ENCODE measurements at places on chromosomes 1 and 21.

- no peak for DNase-seq
These were observed 37.2 kb downstream of the OR6Y1 start for GRCh38 chr1:158516966-158517365.

DNA sequence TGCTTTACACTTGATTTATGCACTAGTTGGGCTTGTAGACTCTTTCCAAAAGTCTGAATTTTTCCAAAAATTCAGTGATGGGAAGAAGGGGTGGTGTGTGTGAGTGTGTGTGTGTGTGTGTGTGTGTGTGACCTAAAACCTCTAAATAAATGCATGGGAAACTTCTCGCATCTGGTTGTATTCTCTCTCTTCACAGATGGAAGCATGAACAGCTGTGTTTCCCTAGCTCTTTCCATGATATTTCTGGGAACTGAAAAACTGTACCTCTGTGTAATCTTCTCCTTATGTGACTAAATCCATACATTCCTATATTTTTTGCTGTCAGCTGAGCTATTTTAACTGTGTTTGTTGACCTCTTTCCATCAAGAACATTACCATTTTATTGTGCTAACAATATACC lies 26.2 kb upstream of the CYYR1 start:
- no peak for DNase-seq

GRCh38 chr1:14740016-14740415 lies 141.5 kb downstream of the KAZN start:
- no peak for DNase-seq

GRCh38 chr1:39089931-39090521 lies 63.9 kb downstream of the NDUFS5 start:
- no peak for DNase-seq

DNA sequence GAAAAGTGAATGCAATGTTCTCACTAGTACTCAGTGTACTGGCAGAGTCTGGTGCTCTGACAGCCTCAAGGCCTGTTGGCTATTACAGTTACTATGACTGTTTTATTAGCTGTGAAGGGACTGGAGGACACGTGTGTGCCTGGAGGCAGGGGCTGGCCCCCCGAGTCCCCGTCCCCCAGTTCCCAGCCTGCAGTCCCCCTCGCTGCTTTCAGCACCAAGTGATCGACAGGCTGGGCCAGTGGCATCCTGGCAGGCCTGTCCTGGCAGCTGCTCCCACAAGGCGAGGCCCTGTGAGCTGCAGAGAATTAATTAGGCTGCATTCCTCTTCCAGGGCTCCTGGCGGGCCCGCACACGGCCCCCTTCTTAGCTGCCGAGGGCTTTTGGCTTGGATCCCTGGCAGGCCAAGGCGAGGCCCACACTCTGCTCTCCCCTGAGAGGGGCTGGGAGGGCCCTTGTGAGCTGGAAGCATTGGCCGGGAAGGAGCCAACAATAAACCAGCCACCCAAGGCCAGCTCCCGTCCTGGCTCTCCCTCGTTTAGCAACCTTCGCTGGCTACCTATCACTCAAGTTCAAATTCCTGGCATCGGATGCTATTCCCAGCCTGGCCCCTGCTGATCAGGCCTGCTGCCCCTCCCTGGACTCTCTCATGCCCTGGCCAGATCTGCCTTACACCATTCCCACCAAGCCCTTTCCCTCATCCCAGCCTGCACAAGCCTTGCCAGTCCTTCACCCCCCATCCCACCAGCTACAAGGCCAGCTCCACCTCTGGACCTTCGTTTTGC lies 9.8 kb downstream of the EDN2 start:
- no peak for DNase-seq

DNA sequence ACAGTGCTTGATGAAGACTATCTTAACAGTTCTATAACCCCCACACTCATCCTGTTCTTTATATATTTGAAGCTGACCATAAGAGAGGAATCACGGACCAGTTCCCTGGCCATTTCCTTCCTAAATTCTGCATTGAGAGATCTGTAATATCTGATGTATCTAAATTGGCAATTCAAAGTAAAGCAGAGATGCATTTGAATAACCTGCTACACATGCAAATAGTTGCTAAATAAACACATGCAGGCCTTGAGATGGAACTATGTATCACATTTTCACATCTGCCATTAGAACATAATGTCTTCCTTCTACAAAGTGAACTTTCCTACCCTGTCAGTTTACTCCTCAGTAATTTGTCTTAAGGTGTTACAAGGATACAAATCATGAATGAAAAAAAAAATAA lies 20.4 kb upstream of the PGBD2 start:
- no peak for DNase-seq

DNA sequence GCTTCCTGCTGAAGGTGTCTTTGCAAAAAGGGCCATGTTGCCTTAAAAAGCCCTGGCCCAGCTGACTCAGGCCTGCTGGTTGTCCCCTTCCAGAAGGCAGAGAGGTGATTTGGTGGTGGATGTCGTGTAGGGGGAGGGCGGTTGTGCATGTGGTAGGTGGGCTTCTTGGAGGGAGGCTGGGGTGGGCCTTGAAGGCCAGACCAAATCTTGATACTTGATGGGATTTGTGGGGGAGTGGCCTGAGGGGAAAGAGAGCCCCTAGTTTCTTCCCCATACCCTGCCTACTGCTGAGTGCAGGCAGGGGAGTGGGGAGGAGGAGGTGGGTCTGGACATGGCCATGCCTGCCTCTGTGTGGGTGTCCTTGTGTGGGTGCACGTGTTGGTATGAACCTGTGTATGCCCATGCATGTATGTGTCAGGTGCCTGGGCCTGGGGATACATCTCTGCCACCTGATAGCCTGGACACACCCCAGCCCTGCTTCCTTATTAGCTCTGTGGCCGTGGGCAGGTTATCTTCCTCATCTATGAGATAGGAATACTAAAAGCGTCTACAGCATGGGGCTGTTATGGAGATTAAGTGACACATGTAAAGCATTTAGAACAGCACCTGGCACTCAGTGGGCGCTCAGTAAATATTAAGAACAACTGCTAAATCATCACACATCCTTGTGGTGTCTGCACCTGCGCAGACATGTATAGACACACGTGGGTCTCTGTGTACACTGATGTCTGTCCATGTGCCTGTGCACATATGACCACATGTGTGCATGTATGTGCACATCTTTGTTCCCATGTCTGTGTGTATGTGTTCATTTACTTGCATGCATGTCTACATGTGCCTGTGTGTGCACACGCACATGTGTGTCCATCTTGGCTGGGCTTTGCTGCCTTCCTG lies 17.0 kb downstream of the FAM151A start:
- DNase-seq: no peak

- no peak for DNase-seq
These were observed 11.9 kb downstream of the LHX4 start for GRCh38 chr1:180241716-180242544.

- DNase-seq: no peak
These were observed 30.4 kb downstream of the PLXNA2 start for GRCh38 chr1:208213786-208214185.

DNA sequence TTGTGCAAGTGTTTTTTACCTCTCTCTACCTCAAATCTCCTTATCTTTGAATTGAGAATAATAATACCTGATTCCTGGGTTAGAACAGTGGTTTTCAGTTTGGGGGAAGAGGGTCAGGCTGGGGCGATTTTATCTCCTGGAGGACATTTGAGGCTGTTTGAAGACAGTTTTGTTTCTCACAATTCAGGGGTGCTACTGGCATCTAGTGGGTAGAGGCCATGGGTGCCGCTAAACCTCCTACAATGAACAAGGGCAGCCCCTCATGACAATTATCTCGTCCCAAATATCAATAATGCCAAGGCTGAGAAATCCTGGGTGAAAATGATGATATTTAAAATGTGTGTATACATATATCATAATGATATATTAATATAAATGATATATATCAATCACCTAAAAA lies 139.1 kb upstream of the USH2A start:
- no peak for DNase-seq

- DNase-seq: no peak
These were observed 144.6 kb downstream of the CLIC6 start for GRCh38 chr21:34813266-34813894.

GRCh38 chr1:201714542-201715329 lies 114.2 kb upstream of the IPO9 start:
- no peak for DNase-seq

GRCh38 chr1:93440272-93440671 lies 7.6 kb upstream of the FNBP1L start:
- no peak for DNase-seq

DNA sequence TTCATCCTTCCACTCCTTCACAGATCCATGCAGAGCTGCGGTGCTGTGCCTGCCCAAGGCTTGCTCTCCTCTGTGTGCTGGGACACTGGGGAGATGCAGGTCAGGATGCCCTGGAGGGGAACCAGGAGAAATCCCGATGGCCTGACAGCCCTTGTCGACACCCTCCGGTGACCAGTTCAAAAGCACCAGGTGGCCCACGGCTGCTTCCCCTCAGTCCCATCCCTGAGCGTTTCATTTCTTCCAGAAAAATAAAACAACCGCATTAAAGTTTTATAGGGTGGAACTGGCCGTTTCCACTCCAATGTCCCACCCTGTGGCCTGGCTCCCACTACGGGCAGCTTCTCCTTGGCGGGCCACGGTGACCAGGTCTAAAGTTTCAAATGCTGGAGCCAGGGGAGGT lies 48.3 kb downstream of the SLC66A1 start:
- no peak for DNase-seq

GRCh38 chr1:173355281-173356031 lies 121.7 kb upstream of the PRDX6 start:
- no peak for DNase-seq

DNA sequence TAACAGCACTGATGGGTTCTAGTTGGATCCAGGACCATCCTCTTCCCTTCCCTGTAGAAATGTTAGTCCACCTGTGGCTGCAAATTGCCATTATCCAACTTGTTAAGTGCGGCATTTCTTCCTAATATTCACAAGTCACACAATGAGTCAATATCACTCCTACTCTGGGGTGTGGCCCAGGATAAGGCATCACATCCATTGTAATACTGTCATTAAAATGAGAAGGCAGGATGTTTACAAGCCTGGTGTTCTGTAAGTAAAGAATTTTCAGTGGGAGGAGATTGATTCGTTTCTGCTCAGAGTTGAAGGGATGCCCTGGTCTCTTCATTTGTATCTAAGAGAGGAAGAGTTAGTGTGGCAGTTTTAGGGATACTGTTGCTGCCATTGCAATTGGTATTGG lies 18.1 kb upstream of the ARHGAP29 start:
- no peak for DNase-seq

- no peak for DNase-seq
These were observed 5.8 kb downstream of the VASH2 start for GRCh38 chr1:212955961-212956620.

GRCh38 chr1:32754317-32755097 lies 51.9 kb upstream of the SYNC start:
- DNase-seq: no peak

DNA sequence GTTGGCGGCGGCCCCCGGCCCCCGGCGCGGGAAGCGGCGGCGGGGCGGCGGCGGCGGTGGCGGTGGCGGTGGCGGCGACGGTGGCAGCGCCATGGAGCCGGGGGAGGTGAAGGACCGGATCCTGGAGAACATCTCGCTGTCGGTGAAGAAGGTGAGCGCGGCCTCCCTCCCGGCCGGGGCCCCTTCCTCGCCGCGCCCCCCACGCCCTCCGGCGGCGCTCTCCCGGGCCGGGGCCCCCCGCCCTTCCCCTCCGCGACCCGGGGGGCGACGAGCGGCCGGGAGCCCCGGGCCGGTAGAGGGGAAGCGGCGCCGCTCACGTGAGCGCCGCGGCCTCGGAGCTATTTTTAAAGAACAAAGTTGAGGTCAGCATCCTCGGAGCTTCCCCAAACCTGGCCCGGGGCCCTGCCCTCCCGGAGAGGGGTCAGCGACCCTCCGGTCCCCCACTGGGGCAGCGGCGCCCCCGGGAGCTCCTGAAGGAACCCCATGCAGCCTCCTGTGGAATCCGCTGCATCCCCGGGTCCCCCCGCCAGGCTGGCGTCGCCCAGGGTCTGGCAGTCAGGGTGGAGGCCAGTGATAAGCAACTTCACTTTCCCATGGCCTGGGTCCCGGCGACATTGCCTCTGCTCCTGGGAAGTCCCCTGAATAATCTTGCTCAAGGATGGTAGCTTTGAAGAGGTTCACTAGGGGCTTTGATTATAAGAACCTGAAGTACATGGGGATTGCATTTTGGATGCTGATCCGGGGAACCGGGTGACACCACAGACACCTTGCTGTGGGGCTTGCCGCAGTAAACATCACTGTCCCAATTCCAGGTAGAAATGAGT lies 560 bp downstream of the PLEKHM2 start:
- no peak for DNase-seq

DNA sequence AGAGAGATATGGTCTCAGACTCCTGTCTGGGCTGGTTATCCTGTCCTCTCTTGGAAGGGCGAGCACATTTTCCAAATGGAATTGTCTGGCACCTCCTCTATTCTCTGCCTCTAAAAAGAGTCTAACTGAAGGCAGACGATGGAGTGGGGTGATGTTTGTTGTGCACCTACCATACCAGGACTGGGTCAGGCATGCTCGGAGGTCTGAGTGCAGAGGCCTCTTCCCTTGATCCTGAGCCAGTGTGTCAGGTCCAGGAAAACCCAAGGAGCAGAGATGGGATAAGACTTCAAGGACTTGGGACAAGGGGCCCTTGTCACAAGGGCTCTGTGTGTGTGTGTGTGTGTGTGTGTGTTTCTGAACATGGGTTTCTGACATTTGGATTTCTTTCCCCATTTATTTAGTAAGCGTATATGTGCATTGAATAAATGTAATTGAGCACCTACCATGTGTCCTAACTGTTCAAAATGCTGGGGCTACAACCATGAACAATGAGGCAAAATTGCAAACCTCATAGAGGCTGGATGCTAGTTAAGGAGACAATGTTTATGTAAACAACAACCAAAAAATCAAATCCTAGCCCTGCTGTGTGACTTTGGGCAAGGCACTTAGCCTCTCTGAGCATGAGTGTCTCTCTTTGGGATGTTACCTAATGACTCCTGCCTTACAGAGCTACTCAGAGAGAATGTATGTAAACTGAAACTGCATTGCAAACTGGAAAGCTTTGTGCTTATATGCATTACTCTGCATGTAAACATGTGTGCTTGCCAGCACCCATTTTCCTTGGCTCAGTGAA lies 276.3 kb downstream of the FOXD2 start:
- no peak for DNase-seq

GRCh38 chr1:246580497-246581370 lies 14.5 kb downstream of the CNST start:
- no peak for DNase-seq

DNA sequence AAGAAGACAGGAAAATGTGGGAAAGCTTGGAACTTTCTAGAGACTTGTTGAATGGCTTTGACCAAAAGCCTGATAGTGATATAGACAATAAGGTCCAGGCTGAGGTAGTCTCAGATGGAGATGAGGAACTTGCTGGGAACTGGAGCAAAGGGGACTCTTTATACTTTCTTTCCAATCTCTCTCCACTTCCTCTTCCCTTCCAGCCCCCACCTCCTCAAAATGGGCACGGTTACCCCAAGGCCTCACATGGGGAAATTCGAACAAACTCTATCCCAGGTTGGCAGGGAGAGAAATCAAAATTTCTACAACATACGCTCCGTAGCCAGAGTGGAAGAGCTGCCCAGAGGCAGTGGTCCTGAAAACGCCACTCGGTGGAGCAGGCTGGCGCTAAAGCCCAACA lies 15.2 kb downstream of the PPT1 start:
- no peak for DNase-seq

DNA sequence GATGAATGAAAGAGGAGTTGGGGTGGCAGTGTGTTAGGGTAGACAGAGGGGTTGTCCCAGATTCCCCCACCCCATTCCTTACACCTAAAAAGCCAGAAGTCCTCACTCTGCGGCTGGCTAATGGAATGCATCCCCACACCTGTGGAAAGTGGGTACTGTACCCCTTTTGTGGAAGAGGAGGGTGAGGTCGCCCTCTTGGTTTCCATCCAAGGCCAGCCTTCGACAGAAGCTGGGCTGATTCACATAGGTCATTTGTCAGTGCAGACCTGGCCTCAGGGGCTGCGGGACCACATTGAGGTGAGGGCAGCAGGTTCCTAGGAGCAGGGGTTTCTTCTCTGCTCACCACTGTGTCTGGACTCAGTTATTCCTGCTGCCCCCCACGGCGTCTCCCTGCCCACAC lies 671.6 kb downstream of the MATN1 start:
- no peak for DNase-seq

Measured in cortex of kidney (tissue), 1 donor.